SK-MEL-5 (cell line): ENCODE measurements at places on chromosomes 11 and 22.

GRCh38 chr11:39174196-39174595 is 2285.3 kb downstream of the LRRC4C start:
- no peak for DNase-seq

DNA sequence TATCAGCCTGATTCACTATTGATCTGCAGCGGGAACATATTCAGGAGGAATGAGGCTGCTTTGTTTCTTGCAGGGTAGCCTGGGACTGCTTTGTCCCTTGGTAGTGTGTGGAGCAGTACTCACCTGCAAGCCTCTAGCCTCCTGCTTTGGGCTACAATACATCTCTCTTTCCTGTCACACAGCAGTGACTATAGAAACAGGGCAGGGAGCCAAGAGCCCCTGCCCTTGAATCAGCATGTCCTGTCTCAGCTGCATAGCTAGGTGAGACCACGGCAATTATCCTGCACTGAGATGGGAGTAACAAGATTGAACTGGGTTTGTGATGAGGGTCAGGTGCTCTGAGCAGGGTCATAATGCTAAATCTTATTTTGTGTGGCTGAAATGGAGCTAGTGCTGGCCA is 191.9 kb downstream of the NELL1 start:
- DNase-seq, result no peak

DNA sequence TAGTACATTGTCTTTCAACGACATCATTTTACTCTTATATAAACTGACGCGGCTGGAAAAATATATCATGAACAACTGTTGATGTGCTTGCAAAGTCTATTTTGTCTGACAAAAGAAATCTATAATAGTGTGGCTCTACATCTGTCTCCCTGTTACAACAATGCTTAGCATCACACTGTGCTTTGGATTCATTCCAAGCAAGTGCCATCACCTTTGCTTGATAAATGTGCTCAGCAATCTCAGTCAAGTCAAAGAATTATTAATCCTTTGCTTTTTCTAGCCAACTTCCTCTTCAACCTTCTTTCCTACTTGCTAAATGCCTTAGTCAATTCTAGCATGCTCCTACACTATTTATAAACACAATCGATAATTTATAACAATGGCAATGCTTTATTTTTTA is 140.5 kb downstream of the FCHSD2 start:
- no peak for DNase-seq

DNA sequence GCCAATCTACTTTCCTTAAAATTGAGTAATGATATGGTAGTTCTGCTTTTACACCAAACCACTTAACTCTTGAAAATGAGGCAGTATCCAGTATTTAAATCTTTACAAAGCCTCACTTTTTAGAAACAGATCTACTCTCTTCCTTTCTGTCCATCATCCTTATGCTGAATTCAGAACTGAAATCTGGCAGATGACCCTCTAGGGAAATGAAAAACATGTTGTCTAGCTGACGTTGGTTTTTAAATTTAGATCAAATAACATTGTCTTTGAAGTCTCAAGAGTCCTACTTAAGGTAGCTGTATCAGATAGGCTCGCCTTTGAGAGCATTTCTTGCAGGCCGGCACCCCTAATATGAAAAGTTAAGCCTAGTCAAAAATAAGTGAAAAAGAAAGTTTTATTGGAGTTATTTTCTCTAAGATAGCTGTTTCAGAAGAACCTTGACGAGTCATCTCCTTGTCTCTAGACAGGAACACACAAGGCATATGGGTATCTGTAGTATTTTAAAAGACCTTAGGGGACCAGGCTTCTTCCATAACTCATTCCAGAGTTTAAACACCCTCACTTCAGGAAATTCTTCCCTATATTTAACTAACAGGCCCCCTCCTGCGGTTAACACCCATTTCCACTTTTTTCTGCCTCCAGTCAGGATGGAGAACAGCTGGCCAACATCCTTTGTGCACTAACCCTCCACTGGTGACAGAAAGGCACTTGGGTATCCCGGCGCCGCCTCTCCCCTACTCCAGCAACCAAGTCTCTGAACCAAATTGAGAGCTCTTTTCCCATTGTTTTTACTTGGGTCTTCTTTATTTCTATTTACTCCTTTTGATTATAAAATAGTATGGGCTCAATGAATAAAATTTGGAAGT is 81.2 kb downstream of the WNT11 start:
- no peak for DNase-seq

DNA sequence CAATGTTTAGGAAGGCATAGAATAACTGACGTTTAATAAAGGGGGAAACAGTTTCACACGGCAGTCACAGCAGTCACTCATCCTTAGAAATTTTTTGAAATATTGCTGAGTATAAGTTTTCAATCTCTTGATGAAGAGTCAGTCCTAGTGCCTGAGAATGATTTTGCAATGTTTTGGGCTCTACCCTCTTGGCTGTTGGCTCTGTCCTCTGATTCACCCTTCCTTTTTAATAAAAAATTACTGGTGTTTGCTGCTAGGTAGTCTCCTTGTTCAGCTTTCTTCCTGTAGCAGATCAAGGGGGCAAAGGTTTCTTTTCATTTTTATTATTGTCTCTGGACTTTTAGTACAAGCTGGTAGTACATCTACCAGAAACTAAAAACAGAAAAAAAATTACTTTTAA is 194.3 kb upstream of the ANO3 start:
- no peak for DNase-seq

DNA sequence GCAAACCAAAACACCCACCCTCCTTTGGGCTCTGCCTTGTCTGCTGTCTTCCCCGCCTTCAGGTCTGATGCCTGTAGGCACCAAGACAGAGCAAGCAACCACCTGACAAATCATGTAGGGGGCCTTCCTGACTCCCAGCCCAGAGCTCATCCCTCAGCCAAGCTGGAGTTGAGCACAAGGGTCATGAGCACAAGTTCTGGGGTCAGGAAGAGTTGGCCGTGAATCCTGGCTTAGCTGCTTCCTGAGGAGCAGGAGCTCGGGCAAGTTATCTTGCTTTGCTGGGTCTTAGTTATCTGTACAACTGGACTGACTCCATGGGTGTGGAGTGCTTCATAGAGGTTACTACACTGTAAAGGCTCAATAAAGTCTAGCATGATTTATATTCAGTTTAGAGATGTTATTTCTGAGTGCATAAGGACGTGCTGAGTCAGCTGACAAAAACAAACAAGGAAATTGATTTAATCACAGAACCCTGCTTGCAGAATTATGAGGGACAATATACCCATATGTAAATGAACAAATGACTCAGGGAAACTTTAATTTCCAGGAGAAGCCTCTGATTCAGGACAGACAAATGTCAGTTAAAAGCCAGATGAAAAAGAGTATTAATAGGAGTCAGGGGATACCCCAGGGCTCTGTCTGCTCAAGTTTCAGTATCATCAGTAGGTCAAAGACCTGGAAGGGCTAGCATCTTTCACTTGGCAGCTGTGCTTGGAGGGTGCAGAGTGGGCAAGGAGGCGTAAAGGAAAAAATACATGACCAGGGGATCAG is 15.0 kb upstream of the APOA1 start:
- no peak for DNase-seq

DNA sequence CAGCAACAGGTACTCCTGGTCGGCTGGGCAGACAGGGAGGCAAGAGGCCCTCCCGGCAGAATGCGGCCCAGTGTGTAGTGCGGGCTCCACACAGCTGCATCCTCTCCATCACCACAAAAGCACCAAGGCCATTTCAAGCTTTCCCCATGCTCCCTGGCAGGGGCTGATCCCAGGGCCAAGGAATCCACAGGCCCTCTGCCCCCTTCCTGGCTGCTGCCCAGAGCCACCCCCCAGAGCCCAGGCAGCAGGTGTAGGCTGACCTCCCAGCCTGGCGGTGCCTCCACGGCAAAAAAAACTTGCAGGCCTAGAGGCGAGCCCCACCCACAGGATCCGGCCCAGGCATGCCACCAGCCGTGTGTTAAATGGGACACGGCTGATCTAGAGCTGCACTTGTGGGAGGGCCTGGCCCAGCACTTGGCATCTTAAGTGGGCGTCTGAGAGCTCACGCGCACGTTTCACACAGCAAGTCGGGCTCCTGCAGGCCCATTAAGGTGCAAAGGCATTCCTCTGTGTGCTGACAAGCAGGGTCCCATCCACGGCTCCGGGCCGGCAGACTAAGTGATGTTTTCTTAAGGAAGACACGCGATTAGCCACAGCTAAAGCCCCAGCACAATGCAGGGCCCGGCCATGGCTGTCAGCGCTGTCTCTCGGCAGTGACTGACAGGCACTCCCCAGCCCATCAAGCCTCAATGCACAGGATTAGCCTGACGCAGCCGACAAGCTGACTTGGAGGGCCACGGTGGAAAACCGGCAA is 19.8 kb upstream of the GNB1L start:
- DNase-seq, result no peak

GRCh38 chr22:44057401-44057987 is 33.4 kb downstream of the PARVB start:
- no peak for DNase-seq

DNA sequence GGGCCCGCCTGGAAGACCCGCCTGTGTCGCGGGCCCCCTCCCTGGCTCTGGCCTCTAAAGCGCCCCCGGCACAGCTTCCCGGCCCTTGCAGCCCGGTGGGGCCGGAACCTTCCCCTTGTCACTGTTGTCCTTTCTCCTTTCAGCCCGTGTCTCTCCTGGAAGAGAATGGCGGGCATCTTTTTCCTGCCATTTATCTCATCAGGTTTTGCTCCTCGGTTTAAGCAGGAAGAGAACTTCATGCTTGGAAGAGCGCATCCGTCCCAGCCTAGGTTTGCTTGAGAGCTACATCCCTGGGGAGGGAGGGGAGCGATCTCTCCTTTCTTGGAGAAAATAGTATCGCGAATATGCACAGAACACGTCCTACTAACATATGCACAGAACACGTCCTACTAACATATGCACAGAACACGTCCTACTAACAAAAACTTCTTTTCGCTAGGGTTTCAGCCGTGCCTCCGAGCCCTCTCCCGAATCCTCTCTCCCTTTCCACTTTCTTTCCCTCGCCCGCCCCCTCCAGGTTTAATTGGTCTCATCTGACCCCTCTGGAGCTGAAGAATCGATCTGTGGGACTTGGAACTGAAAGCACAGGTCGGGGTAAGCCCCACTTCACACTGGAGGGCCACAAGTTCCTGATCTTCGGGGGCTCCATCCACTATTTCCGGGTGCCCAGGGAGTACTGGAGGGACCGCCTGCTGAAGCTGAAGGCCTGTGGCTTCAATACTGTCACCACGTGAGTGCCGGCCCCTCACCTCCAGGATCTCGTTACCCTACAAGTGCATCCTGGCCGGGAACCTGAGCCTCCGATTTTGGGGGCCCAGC is 1.2 kb downstream of the GLB1L3 start:
- DNase-seq, result no peak

- no peak for DNase-seq
Measured at GRCh38 chr22:38481162-38481870, 13.4 kb downstream of the KDELR3 start.

DNA sequence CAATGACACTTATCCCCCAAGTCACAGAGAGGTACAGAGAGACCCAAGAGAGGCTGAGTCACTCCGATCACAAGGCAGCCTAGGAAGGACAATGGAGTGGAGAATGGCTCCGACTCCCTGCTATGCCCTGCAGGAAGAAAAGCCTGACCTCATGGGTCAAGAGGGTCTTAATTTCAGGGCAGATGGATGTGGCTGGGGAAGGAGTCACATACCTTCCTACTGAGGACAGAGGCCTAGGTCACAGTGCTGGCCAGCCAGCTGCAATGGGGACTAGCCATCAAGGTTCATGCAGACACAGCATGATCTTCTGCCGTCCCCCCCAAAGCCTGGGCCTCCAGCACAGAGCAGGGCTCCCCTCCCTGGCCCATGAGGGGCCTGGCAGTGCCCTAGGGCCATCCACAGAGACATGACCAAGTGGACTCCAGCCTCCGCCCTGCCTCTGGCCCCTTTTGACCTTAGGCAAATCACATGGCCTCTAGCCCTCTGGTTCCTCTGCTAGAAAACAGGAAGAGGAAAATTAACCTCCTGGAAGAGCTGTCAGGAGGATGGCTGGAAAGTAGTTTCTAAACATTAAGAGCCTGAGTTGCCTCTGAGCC is 1.8 kb downstream of the ARRB1 start:
- peak; percentile 32 for DNase-seq

- DNase-seq, result peak; percentile 4
Measured at GRCh38 chr11:124807201-124807600, 7.0 kb upstream of the MSANTD2 start.

DNA sequence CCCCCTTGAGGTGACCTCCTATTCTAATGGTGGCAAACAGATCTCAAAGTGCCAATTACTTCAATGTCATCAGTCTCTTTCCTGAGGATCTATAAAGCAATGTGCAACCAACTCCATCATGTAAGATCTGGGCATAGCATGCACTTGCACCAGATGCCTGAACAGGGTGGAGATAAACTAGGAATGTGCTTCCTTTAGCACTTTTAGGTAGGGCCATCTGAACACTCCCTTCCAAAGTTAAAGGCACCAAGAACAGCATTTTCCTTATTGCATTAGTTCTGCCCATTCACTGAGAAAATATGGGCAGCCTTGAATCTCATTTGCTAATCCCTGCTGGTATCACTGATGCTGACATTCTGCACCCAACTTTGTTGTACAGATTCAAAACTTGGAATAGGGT is 112.0 kb downstream of the SGSM3 start:
- DNase-seq, result no peak

DNA sequence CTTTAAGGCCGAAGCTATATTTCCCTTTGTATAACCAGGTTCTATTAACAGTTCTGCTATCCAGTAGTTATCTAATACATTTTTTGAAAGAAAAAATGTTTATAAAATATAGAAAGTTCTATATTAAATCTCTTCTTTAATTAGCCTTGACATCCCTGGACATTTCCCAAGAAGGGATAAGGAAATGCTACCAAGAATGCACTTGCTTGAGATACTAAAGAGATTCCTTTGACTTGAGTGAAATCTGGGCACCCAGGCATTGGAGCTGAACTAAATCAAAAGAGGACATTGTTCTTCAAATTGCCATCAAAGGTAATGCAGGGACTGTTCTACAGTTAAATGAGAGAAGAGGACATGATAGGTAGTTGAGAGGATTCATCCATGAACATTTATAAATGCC is 535.9 kb upstream of the FAT3 start:
- DNase-seq, result no peak
